ENCODE measurements at places on chromosomes 13 and 19.
A peak's percentile ranks its signal among the peaks of the same experiment; 100 is the strongest.

- peak; percentile 88 for DNase-seq
Observed at GRCh38 chr19:5031231-5032100, 62.6 kb downstream of the KDM4B start.

DNA sequence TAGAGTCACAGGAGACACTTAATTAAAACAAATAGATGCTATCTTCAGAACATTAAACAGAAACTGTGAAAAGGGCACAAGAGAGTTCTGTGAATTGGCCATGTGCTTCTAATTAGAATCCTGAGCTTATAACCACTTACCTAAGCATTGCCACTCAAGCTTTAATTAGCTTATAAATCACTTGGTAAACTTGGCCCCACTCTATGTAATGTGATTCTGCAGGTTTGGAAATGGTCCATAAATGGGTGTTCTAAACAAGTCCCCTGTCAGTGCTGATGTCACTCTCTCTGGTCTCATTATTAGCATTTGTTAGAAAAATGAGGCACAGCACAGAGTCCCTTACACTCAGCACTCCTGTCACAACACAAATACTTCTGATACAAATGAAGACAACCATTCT is 18.0 kb downstream of the ZNF91 start:
- no peak for DNase-seq

DNA sequence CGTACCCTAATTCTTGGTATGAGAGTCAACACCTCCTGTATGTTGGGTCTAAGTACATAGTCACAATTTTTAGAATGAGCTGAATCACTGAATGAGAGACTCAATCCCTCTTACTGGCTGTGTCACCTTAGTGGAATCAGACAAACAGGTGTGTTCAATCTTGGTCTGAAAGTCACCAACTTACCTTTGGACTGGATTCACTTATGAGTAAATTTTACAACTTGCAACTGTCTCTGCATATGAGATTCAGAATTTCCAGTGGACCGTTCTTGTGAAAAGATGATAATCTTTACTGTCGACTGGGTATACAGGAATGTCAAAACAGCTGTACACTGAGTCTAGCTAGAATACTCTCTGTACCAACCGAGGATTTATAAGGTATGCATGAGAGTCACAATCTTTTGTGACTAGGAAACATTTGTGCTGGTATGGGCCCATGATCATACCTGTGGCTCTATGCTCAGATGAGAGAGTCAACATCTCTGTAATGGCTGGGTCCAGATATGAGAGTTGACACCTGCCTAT is 5.9 kb upstream of the ZNF91 start:
- no peak for DNase-seq

DNA sequence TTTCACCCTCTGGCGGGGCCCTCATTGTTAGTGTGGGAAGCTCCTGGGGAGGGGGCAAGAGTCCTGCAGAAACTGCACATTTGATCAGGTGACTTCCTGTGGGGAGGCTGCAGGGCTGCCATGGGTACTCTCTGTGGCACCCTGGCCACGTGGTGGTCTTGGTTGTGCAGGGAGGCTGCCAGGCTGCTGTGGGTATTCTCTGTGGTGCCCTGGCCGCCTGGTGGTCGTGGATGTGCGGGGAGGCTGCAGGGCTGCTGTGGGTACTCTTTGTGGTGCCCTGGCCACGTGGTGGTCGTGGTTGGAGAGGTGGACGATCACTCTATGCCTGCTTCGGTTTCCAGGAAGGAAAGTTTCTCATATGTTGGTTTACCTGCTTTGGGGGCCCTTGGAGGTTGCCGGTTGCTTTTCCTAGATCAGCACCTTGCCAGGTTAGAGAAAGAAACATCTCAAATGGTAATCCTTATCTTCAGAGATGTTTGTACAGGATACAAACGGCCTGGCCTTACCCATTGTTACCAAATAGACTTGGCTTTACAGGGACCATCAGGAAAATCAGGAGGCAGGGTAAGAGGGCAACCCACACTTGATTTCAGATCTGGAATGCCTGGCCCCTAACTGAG is 22.9 kb downstream of the TEX29 start:
- no peak for DNase-seq

GRCh38 chr13:90448466-90449037 is 898.9 kb upstream of the MIR17HG start:
- DNase-seq, result no peak

GRCh38 chr19:51250786-51251467 is at the start of gene SIGLECL1:
SIGLECL1 (plus strand) TSS chr19:51251080; CDS start chr19:51264073, 12,993 bp downstream.
- DNase-seq, result no peak

DNA sequence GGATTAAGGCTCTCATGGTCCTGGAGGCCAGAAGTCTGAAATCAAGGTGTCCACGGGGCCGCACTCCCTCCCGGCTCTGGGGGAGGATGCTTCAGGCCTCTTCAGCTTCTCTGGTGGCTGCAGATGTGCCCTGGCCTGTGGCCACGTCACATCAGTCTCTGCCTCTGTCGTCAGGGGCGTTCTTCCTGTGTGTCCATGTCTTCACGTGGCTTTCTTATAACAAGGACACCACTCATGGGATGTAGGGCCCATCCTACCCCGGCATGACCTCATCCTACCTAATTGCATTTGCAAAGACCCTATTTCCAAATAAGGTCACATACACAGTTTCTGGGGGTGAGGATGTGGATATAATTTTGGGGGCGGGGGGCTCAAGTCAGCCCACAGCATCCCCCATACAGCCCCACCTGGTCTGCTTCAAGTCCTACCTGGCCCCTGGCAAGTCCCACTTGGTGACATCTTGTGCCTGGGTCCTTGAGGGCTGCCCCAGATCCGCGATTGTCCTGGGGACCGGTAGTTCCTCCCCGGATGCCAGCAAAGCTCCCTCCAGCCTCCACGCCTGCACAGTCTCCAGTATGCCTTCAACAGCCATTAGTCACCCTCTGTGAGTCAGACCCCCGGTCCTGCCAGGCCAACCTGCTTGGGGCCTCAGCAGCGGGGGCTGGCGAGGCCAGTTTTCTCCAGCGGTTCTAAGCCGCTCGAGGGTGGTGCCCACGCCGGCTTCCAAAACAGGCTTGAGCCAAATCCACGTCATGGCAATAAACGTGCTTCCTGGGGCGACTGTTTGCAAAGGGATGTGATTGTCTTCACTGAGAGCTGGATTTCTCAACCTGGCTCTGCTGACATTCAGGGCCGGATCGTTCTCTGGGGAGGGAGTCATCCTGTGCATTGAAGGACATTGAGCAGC is 32.2 kb downstream of the MYO9B start:
- peak; percentile 79 for DNase-seq

DNA sequence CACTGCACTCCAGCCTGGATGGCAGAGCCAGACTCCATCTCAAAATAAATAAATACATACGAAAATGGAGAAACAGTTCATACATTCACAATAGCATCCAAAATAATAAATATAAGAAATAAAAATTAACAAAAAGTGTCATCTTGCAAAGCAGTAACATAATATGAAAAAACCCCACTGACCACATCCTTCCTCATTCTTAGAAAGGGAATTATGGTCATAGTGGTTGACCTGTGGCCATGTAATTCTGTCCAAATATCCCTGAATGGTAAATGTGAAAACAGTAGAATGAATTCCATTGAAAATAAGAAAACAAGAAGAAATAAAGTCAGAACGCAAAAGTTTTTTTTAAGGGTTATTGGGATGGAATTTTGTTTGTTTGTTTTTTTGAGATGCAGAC is 7.0 kb upstream of the CDC42EP5 start:
- no peak for DNase-seq

GRCh38 chr13:32910530-32910929 is 105.7 kb upstream of the KL start:
- no peak for DNase-seq

GRCh38 chr13:32124743-32125142 is 93.2 kb downstream of the FRY start:
- DNase-seq, result no peak

DNA sequence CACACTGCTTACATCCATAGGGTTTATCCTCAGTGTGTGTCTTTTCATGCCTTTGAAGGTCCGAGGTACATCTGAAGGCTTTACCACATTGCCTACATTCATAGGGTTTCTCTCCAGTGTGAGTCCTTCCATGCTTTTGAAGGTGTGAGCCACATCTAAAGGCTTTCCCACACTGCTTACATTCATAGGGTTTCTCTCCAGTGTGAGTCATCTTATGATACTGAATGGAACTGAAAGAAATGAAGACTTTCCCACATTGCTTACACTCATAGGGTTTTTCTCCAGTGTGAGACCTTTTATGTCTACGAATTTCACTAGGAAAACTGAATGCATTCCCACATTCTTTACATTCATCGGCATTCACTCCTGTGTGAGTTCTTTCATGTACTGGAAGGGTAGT is 7.1 kb downstream of the ZNF20 start:
- DNase-seq, result no peak

DNA sequence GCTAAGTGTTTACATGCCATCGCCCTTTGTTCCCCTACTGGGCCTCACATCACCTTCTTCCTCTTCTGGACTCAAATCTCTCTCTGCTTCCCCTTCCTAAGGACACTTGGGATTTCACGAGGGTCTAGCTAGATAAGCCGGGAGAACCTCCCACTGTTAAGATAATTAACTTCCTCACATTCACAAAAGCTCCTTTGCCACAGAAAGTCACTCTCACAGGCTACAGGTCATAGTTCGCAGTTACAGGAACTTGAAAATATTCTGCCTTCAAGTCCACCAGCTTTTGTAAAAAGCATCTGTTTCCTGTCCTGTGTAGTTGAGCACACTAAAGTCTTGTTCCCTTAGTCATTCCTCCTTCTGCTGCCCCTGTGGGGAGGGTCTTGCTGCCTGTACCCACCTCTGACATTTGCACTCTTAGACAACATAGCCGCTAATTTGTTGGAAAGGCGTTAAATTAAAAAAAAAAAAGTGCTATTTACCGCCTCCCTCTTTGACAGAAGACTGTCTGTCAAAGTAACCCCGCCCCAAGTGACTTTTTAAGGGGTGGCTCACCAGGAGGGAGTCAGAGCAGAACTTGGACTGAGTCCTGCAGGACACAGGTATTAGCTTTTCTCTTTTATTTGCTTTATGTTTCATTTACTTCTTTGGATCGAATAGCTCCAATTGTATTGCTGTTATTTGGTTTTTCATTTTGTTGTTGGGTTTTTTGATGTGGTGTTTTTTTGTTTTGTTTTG is 26.8 kb upstream of the CEACAM21 start:
- no peak for DNase-seq

GRCh38 chr13:49113526-49114286 is 106.4 kb upstream of the MLNR start:
- DNase-seq, result no peak

DNA sequence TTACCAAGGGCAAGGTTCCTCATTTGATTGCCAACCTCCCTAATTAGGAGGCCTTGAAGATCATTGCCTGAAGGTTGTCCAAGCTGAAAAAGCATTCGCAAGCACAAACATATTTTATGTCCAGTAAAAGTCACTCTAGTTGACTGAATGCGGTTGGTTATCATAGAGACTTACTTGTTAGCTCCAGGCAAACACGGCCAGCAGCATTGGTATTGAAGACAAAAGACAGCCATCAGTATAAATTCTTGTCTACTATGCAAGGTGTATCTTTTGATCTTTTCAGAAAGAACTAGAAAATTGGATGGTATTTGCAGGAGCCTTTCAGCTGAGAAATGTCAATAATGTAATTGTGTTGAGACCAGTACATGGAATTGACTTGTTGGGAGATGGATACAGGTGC is 129.9 kb downstream of the GPC6 start:
- DNase-seq, result no peak

DNA sequence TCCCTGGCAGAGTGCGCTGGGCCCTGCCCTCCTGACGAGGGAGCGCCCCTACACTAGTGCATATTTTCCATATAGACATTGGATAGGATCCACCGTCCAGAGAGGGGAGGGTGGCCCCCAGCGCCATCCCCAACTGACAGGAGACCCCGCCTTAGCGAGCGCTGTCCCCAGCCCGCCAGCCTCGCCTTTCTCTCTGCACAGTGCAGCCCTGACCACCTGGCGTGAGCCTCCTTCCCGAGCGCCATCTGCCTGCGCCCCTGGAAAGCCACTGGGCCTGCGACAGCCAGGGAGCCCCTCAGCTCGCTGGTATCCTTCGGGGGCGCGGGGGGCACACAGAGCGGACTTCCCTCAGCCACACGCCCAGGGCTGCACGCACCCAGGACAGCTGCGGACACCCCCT is 42.1 kb upstream of the ATP12A start:
- no peak for DNase-seq

GRCh38 chr19:42989851-42990250 is 36.4 kb downstream of the PSG11 start:
- no peak for DNase-seq

DNA sequence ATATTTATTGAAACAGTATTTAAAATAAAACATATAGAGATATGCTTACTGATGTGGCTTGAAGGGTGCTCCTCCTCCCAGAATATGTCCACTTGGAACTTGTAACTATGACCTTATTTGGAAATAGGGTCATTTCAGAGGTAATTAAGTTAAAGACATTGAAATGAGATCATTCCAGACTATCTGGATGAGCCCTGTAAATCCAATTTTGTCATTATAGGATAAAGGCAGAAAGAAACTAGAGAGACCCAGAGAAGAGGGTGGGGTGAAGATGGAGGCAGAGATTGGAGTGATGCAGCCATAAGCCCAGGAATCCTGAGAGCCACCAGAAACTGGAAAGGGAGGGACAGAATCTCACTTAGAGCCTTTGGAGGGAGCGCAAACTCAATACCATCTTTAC is 243.2 kb downstream of the OXGR1 start:
- no peak for DNase-seq

DNA sequence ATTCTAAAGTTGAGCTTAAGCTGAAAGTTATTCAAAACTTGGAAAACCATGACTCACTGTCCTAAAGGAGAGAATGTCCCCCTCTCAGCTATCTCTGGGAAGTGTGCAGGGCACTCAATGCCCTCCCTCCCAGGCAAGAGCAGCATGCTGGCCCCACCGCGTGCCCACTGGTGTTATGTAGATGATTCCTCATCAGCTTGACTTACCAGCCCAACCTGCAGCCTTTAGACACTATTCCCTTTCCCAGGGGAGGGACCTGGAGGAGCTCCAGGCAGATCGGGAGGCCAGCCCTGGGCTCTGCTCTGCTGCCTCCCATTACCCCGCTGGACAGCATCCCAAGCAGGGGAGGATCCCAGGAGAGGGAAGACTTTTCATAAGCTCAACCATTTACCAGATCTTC is 124.6 kb downstream of the FGF14 start:
- DNase-seq, result no peak

DNA sequence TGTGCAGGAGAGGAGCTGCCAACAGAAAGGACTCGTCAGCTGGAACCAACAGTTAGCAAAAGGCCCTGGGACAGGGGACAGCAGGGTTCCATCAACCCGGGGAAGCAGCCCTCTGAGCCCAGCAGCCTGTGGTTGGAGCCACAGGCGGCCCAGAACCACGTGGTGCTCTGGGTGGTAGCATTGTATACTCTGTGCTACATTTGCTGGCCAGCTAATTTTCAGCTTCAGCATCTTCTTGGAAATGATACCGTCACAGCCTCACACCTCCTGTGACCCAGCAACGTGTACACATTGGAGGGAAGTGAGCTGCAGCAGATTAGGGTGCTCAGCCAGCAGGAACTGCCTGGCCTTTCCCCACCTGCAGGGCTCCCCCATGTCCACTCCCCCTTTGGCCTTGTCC is 13.1 kb upstream of the MTIF3 start:
- no peak for DNase-seq

DNA sequence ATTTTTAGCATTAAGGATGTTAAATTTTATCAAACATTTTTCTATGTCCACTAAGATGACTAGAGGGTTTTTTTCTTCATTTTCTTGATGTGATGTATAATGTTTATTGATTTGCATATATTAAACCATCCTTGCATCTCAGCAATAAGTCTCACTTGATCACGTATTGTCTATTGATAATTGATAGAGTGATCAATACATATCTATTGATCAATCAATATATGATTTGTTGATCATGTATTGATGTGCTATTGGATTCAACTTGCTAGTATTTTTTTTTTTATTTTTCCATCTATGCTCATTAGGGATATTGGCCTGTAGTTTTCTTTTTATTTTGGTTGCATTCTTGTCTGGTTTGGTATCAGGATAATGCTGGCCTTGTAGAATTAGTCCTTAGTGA is 2202.0 kb downstream of the PCDH9 start:
- DNase-seq, result no peak
